ENCODE measurements at places on chromosomes 6 and 20. TPM values are rescaled to one million over a fixed set of nuclear protein-coding genes. Genes with fewer than 3 reads are reported as not detected.

RHAG gene
- not detected for total RNA-seq

GRCh38 chr6:123803504-123804013 is at the start of gene NKAIN2:
TSS of gene NKAIN2 (plus strand) at chr6:123803865.
- no peaks in the 10 kb centered on the region for H3K36me3 ChIP-seq
- DNase-seq: no peak
- H3K27ac ChIP-seq: no peak within 1 kb of the TSS
- peak within 1 kb of the TSS; percentile 47 for H3K4me3 ChIP-seq

OVOL2 gene
- total RNA-seq: not detected

GRCh38 chr20:31835977-31836852 is 9.2 kb downstream of the FOXS1 start:
- H3K27ac ChIP-seq: no peak overlapping the region
- H3K4me3 ChIP-seq: no peak overlapping the region
- H3K4me1 ChIP-seq: peaks cover 5% of the 10 kb centered on the region

DNA sequence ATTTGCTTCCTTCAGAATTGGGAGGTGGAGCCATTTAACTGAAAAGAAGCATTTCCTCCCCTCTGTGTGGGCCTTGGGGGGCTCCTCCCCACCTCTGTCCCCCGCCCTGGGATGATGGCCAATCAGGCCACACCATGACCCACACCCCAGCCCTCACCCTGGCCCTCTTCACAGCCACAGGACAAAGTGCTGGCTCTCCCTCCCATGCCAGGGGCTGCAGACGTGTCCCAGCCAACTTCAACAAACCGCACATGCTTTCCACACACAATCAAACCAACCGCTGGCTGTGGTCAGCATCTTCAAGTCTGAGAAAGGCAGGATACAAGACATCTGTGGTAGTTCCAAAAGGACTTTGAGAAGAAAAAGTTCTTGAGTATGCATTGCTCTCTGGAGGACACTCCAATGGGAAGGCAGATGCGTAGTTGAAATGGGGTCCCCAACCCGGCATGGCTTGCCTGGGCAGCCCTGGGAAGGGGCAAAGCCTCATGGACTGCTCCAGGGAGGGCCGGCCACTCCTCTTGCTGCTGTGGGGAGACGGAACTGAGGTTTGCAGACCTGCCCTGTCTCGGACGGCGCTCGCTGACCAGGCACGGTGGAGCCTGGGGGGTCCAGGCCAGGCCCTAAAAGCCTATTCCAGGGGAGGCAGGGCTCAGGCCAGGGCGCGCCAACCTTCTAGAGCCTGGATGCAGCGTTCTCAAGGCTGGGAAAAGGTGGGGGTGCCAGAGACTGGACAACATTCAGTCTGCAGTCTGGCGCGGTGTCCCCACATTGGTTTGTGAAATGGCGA is 12.2 kb downstream of the TTLL2 start:
- H3K27me3 ChIP-seq: peaks cover 6% of the 10 kb centered on the region
- no peaks in the 10 kb centered on the region for H3K36me3 ChIP-seq
- peak; percentile 31 for DNase-seq
